ENCODE measurements at places on chromosomes 1 and 21. TPM values are rescaled to one million over a fixed set of nuclear protein-coding genes. Genes with fewer than 3 reads are reported as not detected.

DNA sequence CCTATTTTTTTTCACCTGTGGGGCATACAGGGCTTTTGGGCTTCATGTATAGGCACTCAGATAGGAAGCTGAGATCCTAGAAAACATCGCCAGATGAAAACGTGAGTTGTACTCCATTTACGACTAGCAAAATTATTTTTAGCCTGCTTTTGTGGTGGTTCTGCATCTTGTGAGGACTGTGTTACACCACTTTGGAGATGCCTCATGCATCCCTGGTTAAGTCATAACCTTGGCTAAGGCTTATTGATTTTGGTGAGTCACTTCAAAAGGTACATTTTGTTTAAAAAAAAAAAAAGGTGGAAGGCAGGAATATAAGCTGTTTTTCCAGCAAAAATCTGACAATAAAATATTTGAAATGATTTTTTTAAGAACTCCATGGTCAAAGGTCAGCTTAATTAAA is 101.8 kb upstream of the OLFM3 start:
- no peak for DNase-seq

GRCh38 chr1:4482526-4482925 is 171.9 kb upstream of the AJAP1 start:
- no peak for DNase-seq

DNA sequence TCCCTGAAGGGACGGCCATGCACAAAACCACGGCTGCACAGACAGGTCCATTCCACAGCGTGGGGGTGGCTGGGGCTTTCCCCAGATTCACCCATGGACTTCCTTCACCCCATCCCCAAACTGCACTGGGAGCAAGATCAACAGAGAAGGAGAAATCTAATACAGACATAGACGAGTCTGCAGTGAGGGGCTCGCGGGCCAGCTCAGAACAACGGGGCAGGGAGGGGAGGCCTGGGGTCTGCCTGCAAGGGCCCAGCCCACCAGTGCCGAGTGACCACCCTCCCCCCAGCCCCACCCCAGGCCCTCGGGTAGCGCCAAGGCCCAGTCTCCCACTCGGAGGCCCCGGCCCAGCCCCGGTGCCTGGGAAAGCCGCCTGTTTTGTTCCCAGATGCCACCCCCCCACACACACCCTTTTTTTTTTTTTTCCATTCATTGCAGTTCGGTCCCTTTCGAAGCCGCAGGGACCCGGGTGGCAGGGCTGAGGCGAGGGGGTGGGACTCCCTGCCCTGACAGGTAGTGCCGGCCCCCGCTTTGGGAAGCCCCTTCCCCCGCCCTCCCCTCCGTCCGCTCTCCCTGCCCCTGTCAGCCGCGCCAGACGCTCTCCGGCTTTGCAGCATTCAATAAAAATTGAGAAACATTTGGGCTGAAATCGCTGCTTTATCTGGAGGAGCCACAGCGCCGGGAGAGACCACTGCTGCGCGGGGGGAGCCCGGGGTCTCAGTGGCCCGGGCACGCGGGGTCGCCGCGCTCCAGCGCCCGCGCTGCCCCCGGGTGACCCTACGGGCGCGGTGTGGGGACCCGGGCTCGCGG is 543 bp upstream of the EPHB2 start:
- no peak for DNase-seq

DNA sequence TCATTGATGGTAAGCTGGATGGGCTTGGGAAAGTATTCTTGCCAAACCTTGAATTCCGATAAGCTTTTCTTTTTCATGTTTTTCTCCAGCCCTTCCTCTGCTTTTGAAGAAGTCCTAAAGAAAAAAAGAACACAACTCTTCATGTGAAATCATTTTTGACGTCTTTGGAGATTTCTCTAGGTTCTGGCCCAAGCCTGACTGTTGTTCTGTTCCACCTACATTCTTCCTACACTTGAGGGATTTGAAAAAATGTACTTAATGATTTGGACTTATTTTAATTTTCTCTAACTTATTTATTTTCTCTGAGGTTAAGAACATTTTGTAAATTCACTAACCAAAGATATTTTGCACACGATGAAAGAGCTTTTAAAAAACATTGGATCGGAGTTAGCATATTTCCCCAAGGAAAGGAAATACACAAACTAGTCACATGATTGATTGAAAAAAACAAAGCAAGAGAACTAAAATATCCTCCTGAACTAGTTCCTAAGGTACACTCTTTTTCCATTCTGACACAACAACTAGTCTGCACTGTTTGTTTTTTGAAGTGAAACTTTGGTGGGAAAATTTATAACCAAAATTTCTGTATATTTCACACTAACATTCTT is 82.3 kb downstream of the LTN1 start:
- DNase-seq, result no peak

DNA sequence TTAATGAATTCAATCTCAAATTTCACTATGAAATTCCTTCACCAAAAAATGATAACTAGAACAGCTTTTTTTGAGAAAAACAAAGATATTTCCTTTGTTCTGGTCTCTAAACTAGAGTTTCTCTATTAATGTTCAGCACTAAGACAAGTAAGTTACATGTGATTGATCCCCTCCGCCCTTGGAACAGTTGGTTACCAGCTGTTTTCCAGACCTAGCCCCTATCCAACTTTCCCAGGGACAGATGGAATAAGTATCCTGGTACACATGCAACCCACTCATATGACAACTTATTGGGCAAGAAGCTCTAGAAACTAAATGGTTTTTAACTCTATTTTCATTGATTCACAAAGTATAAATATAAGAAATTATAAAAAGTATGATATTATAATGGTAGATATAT is 140.4 kb downstream of the COP1 start:
- no peak for DNase-seq

DNA sequence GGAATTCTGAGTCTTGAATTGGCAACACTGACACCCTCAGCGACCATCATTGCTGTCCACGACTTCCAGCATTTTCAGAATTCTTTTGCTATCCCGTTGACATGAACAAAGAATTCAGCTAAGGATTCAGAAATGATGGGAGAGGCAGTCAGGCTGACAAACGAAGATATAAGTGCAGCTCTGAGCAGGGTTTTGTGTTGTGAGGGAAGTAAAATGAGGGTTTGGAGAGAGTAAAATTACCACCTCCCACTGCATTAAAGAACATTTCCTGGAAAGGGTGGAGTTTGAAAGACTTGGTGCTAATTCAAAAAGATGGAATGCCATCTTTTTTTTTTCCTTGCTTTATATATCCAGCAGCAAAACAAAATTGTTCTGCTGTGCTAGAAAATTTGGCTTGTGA is 4.9 kb upstream of the ELK4 start:
- no peak for DNase-seq

- DNase-seq, result peak; percentile 49
These were observed 1423.9 kb upstream of the PRMT6 start for GRCh38 chr1:105632342-105633196.

DNA sequence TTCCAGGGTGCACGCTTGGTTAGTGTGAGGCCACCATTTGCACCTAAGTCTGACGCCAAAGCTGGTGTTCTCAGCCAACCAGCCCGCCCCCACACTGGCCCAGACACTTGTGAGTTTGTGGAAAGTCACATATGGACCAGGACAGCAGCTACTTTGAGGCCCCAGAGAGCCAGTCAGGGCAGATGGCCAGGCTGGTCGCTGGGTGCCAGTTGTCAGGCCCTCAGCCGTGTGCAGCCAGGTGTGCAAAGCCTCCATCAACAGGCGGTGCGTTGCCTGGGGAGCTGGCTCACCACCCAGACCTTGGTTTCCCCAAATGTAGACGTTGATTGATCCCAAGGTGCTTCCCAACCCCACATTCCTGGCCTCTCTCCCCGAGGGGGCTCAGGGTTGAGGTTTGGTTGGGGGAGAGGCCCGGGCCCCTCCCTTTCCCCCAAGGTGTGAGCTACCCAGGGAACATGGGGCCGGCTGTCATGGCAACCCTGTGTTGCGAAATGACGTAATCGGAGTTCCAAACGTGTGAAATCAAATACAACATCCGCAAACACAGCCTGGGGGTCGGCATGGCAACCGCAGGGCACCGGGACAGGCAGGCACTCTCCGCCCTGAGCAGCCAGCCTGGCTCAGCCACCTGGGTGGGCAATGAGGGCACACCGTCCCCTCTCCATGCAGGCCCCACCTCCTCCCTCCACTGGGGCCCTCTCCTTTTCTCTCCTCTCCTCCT is 42.2 kb upstream of the WNT4 start:
- DNase-seq, result no peak

GRCh38 chr1:243447347-243447746 is 191.5 kb downstream of the SDCCAG8 start:
- DNase-seq, result no peak

DNA sequence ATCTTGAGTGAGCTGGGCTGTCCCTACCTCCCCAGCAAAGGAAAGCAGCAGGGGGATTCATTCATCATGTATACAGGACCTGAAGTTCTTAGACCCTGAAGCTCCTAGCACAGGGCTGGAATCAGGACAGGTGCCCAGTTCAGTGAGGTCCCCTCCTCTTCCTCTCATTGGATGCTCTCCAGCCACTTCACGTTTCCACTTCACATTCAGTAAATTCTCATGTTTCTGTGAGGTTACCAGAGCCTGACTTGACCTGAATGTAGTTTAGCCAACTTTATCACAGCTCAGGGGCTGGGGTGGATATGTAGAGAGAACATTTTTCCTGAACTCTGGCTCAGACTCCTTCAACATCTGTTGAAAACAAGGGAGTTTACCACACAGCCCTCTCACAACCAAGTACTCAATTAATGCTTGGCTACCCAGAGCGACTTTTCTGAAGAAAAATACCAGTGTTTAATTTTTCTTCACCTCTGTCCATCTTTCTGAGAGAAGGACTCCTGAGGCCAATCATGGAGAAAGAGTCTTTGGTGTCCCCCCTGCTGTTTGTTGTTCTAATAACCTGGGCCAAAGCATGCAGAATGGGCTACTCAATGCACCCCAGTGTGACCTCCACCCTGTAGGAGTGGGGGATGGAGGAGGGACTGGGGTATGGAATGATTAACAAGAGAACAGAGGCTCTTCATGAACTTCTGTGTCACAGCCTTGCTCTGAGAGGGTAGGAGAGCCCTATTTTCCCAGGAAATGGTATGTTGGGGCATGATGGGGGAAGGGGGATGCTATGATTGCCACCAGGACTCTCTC is 108.3 kb upstream of the FGGY start:
- DNase-seq, result no peak

DNA sequence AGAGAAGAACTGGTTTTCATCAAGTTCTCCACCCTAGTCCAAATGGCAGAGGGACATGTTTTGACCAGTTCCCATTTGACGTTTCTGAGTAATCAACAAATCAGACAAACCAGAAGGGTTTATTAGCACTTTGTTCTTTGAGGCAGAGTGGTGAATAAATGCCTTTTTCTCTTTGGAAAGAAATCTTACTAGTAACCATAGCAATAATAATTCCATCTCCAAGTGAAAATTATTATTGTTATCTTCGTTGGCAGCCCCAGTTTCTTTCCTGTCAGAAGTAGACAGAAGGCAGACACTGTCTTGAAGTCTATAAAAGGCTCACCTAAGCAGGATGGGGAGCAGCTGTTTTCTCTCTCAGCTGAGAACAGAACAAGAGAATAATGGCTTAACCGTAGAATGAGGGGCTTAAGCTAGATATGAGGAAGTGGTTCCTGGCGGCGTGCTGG is 391.6 kb downstream of the PBX1 start:
- no peak for DNase-seq

- DNase-seq, result no peak
These were observed 2.7 kb downstream of the HSD11B1 start for GRCh38 chr1:209707308-209707707.

DNA sequence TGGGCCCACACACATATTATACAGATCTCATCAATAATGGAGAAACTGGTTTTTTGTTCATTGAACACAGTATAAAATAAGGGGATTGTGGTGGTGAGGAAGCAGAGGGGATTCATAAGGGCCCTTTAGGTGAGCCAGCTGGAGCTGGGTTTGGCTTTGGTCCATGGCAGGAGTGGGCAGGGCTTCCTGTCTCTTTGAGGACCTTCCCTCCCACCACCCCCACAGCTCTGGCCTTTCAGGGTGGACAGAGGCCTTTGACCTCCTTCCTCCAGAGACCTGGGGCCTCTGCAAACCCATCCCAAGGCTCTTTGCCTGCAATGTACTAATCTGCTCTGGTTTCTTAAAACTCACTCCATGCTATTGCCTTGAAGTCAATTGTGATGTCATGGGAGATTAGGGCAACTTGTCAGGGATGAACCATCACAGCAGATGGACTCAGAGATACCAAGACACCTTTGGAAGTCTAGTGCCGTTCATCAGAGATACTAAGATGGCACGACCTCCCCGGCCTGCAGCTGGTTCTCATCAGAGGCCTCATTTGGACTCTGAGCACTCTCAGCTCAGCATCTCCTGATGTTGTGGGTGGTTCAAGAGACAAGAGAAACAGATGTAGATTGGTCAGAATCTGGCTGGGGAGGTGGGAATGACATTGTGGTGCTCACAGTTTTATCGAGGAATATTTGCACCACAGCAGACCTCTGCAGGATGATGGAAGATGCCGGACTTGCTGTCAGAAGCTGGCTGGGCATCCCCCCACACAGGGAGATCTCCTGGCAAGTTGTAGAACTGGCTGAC is 37.9 kb downstream of the LHX4 start:
- no peak for DNase-seq

DNA sequence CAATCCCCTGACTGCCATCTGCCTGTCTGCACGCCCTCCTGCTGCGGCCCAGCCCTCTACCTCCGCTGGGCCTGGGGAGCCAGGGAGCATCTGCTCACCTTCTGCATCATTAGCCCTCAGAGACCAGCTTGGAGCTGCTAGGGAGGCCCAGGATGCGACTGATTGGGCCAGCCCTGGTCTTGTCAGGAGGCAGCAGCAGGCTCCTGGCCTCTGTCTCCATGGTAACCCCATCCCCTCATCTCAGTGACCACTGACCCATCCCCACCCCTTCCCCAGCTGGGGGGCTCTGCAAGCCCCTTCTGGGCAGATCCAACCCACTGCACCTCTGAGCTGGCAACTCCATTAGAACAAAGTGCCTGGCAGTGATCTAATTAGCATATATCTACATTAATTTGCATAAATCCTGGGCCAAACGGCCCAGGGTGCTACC is 37.7 kb downstream of the NKAIN1 start:
- no peak for DNase-seq

DNA sequence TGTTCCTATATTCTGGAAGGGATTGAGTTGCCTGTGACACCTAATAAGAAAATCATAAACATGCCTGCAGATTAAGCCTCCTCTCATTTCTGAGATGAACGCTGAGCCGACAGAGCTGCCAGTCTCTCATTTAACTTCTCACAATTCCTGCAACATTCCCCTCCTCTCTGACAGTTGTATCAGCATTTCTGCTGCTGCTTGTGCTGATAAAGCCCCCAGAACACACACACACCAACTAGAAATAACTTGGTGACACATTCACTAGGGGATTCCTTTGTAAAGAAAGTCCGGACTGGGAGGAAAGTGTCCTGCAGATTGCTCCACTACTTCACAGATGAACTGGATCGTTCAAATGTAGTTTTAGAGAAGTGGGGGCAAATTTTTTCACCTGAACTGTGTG is 437.3 kb downstream of the PLA2G4A start:
- no peak for DNase-seq

- DNase-seq, result no peak
These were observed 22.8 kb upstream of the CFAP126 start for GRCh38 chr1:161390559-161390858.

GRCh38 chr1:45730780-45731319 is 19.6 kb downstream of the IPP start:
- DNase-seq, result no peak

Gene IL22RA1
- 9.9 TPM for total RNA-seq

Gene SLAMF6
- total RNA-seq, result 4.7 TPM

Gene SPRR2B
- total RNA-seq, result not detected

Gene SLC22A15
- 1.7 TPM for total RNA-seq

Gene LCE3D
- not detected for total RNA-seq

Gene LRRC40
- 12.5 TPM for total RNA-seq

Data from Peyer's patch (tissue), 4 donors.